ENCODE measurements at places on chromosomes 4 and X. TPM values are rescaled to one million over a fixed set of nuclear protein-coding genes. Genes with fewer than 3 reads are reported as not detected.

Gene RAB39B
- total RNA-seq = 0.27 TPM

Gene TRMT44
- 17.1 TPM for total RNA-seq

Gene DMRTC1
- not detected for total RNA-seq

Gene RAP1GDS1
- 37.5 TPM for total RNA-seq

Gene SSX4B
- not detected for total RNA-seq

Gene GLUD2
- 0.24 TPM for total RNA-seq

Gene ENOPH1
- 19.9 TPM for total RNA-seq

Gene SPANXA2
- total RNA-seq = not detected

Gene MTM1
- total RNA-seq = 77.3 TPM

Gene ELOVL6
- total RNA-seq = 50.3 TPM

Gene MAGEA4
- not detected for total RNA-seq

Gene GRPR
- total RNA-seq = 0.19 TPM

Gene WDFY3
- total RNA-seq = 76.9 TPM

Gene PHEX
- not detected for total RNA-seq

Gene EXOSC9
- total RNA-seq = 16.0 TPM

Gene SPANXC
- total RNA-seq = not detected

Gene NUDT9
- 32.5 TPM for total RNA-seq

Gene AMOT
- total RNA-seq = 19.3 TPM

Gene PPP3CA
- 47.6 TPM for total RNA-seq

Gene COX7B2
- not detected for total RNA-seq

Gene AR
- 4.6 TPM for total RNA-seq

Gene PIR
- total RNA-seq = 9.7 TPM

Gene NAP1L2
- total RNA-seq = 4.0 TPM

Gene CLNK
- total RNA-seq = 0.27 TPM

Gene MAGEA9B
- not detected for total RNA-seq

Gene STBD1
- total RNA-seq = 34.3 TPM

Gene SRPX
- 50.7 TPM for total RNA-seq

Gene CLTRN
- 0.48 TPM for total RNA-seq

Gene HPGDS
- total RNA-seq = 1.8 TPM

Gene SLIT2
- 37.3 TPM for total RNA-seq

Gene LRP2BP
- 0.35 TPM for total RNA-seq

Gene SSX4
- not detected for total RNA-seq

Gene TMPRSS11A
- not detected for total RNA-seq

Gene TBC1D25
- 14.6 TPM for total RNA-seq

Gene PCDH10
- 0.22 TPM for total RNA-seq

Gene GAGE1
- total RNA-seq = not detected

Gene ZFP92
- total RNA-seq = 1.6 TPM

Gene SASH3
- total RNA-seq = 7.2 TPM

Gene TLR10
- total RNA-seq = 0.46 TPM

Gene P2RY10
- total RNA-seq = 2.3 TPM

Gene GABRE
- total RNA-seq = 22.1 TPM

Gene PIN4
- total RNA-seq = 11.3 TPM

Gene GSX2
- total RNA-seq = not detected

Gene CTAG2
- total RNA-seq = not detected

Gene RHOXF2
- not detected for total RNA-seq

Gene NWD2
- total RNA-seq = 1.4 TPM

Gene CHRDL1
- total RNA-seq = 23.5 TPM
